ENCODE measurements at places on chromosomes 4 and X.

DNA sequence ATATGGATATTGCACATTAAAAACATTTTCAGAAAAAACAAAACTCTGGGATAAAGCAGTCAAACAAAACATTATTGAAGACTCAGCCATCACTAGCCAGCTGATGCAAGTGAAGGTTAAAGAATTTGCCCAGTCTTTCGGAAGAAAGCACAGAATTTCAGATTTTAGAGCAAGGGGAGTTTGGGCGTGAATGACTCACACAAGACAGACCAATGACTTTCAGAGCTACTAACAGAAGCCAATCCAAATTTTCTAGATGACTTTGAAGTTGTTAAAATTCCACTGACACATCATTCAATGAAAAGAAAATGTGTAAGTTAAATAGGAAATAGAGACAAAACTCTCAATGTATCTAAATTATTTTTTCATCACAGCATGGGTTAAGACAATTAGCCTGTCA is 4.0 kb downstream of the MRFAP1L1 start:
- no peak for DNase-seq

- no peak for DNase-seq
These were observed 70.8 kb upstream of the IL15 start for GRCh38 chr4:141565379-141566089.

DNA sequence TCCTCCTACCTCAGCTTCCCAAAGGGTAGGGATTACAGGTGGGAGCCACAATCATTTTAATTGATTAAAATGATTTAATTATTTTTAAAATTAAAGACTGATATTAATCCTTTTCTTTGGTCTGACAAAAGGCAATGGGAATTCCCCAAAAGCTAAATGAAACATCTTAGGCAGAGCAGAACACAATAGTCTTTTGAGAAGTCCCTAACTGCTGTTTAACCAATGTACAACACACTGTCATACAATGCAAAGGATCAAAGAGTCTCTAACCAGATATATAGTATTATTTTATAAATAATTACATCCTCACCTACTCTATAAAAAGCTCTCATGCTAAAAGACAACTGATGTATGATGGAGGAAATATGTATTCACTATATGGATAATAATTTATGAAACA is 47.0 kb downstream of the THAP9 start:
- DNase-seq: no peak

- DNase-seq: no peak
These were observed 77.3 kb downstream of the LRRC66 start for GRCh38 chr4:51942833-51943215.

- DNase-seq: peak; percentile 3
These were observed 618.1 kb upstream of the GRIA3 start for GRCh38 chrX:122565952-122566351.

- peak; percentile 71 for DNase-seq
These were observed 653 bp downstream of the HHIP start for GRCh38 chr4:144646523-144647094.

- DNase-seq: peak; percentile 81
These were observed 95.9 kb upstream of the PTPN13 start for GRCh38 chr4:86497980-86498862.

GRCh38 chr4:14867847-14868246 is 134.4 kb upstream of the CPEB2 start:
- DNase-seq: no peak

- DNase-seq: no peak
These were observed 57.7 kb downstream of the TRIM2 start for GRCh38 chr4:153261914-153262313.

- DNase-seq: peak; percentile 84
These were observed 795 bp upstream of the SH3KBP1 start for GRCh38 chrX:19887911-19888879.

- DNase-seq: no peak
These were observed 47.3 kb upstream of the RAB9B start for GRCh38 chrX:103879339-103879738.

- DNase-seq: no peak
These were observed 37.3 kb downstream of the SAT1 start for GRCh38 chrX:23820235-23820782.

DNA sequence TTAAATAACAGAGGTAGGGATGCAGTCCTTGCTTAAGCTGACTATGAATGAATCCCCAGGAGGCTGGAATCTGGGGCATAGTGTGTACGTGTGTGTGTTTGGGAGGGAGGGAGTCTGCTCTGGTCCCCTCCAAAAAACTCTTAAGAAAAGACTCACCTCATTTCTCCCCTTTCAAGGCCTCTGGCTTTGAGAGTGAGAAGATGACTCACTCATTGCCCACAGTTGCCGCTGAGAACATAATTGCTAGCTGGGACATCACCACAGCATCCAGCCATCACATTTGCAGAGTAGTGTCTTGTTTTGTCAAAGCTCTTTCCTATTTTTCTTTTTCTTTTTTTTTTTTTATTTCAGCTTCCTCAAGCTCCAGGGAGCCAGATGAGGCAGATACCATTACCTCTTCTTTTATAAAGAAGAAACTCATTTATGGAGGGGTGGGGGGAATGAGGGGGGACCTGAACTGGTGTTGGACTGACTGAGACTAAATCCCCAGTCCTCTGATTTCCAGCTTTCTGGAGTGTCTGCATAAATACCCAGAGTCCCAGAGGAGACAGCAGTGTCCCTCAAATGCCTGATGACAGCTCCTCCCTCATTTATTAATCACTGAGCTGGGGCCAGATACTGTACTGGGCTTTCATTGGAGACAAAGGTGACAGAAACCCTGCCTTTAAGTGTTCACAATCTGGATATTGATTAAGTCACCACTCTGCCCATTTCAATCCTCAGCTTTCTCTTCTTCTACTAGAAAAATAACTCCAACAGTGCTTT is 61.9 kb upstream of the LAS1L start:
- DNase-seq: no peak

DNA sequence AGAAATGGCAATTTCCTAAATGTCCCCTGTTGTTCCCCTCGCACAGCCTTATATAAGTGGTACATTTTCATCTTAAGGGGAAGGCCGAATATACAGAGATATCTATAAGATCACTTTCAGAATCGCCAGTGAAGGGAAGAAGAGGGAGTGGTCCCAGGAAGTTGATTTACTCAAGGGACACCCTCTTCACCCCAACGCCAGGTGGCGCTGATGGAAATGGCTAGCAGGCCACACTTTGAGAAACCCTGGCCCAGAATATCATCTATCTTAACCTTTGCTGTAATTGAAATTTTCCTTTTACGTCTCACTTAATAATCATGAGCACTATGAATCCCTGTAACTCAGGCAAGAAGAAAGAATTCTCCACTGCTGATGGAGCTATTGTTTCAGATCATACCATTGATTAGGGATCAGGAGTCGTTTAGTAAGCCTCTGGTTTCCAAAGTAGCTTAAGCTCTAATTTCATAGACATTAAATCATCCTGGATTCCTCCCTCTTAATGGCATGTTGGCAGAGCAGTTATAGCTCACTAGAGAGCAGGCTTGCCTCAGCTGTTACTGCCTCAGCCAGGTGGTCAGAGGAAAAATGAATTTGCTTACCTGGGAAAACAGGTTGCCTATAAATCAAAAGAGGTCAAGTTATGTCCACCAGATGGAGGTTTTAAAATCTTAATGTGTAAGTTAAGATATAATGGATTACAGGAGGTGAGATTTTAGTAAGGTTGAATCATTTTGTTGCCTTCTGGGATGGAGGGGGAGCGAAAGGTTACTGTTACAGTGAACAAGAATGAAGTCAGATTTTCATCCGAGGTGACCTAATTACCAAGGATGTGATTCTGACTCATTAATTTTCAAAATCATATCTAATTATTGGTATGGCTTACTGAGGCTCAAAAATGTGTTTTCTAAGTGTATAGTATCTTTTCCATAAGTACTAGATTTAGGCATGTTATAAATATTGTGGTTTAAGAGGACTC is 941.2 kb upstream of the TENM3 start:
- peak; percentile 16 for DNase-seq

DNA sequence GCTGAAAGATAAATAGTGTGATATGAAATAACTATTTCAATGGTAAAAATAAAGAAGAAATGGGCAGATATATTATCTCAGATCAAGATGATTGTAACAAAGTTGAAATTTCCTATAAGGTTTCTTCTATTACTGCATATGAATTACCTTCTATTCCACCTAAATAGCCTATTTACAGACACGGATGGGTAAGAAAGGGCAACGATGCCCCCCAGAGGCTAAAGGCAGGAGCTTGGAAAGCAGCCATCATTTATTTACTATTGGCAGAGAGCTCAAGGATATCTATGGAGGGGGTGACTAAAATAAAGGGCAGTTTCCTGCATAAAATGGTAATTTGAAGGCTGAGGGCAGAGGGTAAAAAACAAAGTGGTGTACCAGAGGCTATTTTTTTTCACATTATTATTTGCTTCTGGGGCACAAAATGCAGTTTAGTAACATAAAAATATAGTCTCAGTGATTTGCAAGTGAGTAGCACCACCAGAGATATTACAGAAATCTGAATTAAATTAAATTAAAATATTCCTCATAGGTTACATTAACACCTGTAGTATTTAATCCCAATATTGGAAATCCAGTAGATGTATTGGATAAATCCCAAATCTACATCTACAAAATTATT is 123.1 kb downstream of the BTC start:
- peak; percentile 57 for DNase-seq

DNA sequence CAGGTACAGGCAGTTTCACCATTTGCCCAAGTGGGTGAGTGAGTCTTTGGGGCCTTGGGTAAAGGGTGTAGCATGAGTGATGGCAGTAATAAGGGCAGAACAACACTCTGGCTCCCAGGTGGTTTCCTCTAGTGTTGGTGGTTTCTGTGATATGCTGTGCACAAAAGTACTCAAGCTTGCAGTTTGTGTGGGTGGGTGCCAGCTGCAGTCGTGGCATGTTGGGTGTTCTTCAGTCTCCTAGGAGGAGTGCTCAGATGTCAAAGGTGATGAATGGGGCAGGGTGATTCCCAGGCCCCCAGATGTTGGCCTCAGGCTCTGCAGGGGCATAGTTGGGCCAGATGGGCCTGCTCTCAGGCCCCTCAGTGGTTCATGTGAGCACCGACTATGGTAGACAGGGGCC is 166.1 kb upstream of the KLF8 start:
- no peak for DNase-seq

GRCh38 chrX:51361251-51361650 is 28.6 kb downstream of the NUDT10 start:
- no peak for DNase-seq

DNA sequence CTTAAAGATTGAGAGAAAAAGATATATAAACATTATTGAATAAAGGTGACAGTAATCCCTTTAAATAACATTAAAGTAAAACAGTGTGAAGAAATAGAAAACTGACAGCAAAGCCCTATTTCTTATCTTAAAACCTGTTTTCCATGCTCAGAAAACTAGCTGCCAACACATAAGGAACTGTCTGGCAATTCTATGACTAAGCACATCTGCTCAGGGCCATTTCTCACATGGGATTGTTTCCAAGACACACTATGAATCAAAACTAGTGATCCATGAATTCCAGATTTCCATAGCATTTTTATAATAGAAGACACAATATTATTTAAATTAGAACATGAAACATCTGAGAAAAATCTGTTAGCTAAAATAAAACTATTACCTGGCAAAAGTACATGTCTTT is 113.4 kb downstream of the SCLT1 start:
- no peak for DNase-seq

GRCh38 chr4:174084542-174084941 is 198.9 kb downstream of the FBXO8 start:
- DNase-seq: no peak

- peak; percentile 4 for DNase-seq
These were observed 78.4 kb downstream of the PLS3 start for GRCh38 chrX:115639334-115639880.
